ENCODE measurements at places on chromosomes 4 and X.

GRCh38 chrX:116726806-116727205 is 264.0 kb upstream of the CT83 start:
- DNase-seq: no peak

DNA sequence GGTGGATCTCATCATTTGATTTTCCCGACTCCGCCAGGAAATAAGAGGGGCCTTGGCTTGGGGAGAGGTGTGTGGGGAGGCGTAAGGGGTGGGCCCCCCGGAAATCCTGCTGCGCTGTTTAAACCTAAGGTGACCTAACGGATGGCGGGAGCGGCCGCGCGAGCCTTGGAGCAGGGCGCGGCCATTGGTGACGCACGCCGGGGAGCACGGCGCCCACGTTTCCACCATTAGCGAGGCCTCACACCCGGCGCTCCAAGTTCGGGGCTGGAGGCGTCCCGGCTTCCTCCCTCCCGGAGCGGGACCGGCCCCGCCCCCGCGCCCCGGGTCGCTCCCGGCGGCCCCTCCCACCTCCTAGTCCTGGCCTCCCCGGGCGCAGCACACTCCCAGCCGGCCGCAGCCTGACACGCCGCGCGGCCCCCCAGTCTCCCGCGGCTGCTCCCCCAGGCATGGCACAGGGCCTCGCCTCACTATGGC is at the start of gene SMS:
Gene SMS (plus strand): TSS at position 354 of the 474 bp plus-strand sequence. CDS start 116 bp downstream, at position 470.
- DNase-seq: peak; percentile 84

GRCh38 chr4:42142591-42142990 is 9.9 kb downstream of the BEND4 start:
- DNase-seq: no peak

DNA sequence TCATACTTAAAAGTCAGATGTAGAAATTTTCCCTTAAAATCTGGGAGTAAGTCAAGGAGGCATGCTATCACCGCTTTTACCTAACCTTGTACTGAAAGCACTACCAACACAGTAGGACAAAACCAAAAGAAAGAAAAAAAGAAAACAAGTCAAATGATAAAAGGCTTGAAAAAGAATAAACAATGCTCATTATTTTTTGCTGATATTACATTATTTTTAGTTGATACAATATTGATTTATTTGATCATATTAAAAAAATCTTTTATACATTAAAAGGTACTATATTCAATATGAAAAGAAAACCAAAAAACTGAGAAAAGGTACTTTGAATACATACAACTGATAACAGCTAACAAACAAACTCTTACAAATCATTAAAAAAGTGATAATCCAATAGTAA is 164.3 kb downstream of the FAM13A start:
- DNase-seq: no peak

DNA sequence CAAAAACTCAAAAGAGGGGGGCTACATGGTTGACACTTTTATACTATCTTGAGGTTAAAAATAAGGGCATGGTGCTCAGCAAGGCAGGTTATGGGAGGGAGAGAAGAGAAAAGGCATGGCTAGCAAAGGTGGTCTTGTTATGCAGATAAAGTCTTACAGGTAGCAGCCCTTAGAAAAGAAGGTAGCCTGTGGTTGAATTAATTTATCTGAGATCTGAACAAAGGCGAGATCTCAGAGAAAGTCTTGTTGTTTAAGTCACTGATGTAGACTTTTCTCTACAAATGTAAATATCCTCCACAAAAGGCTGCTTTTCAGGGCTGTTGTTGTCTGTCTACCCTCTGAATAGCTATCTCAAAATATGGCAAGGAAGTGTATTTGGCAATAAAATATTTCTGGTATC is 1250.4 kb downstream of the PCDH18 start:
- no peak for DNase-seq

DNA sequence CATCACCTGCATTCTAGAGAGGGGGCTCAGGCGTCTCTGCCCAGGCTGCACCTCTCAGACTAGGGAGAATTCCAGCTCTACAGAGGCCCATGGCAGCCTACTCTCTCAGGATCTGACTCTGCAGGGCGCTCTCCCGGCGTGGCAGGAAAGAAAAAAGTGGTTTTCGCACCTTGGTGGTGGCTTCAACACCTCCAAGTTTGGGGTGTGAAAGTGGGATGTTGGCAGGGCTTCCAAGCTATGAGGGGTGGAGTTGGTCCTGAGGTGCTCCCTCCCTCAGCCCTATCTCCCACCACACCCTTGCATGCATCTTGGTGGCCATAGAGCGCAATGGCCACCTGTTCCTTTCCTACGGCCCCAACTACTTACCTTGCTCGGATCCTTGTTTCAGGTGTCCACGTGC is 166.5 kb downstream of the VSIG4 start:
- DNase-seq: no peak

GRCh38 chr4:123743848-123744247 is 347.3 kb downstream of the SPRY1 start:
- no peak for DNase-seq

All from right cardiac atrium (tissue), 5 donors.